ENCODE measurements at places on chromosomes 3 and 15.

DNA sequence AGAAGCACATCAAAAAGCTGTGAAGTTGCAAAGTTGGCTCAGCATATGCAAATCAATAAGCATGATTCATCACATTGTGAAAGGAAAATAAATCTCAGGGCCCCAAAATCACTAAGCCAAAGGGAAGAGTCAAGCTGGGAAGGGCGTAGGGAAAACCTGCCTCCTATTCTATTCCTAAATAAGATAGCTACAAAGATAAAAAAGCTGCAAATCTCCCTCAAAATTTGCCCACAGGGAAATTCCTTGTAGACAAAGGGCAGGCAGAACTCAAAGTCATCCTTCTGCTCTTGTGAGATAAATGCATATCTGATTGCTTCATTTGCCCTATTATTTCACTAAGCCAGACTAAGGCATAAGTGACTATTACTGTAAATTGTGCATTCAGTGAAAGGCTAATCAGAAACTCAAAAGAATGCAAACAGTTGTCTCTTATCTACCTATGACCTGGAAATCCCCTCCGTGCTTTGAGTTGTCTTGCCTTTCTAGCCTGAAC lies 30.5 kb upstream of the CCNL1 start:
- no peak for DNase-seq

DNA sequence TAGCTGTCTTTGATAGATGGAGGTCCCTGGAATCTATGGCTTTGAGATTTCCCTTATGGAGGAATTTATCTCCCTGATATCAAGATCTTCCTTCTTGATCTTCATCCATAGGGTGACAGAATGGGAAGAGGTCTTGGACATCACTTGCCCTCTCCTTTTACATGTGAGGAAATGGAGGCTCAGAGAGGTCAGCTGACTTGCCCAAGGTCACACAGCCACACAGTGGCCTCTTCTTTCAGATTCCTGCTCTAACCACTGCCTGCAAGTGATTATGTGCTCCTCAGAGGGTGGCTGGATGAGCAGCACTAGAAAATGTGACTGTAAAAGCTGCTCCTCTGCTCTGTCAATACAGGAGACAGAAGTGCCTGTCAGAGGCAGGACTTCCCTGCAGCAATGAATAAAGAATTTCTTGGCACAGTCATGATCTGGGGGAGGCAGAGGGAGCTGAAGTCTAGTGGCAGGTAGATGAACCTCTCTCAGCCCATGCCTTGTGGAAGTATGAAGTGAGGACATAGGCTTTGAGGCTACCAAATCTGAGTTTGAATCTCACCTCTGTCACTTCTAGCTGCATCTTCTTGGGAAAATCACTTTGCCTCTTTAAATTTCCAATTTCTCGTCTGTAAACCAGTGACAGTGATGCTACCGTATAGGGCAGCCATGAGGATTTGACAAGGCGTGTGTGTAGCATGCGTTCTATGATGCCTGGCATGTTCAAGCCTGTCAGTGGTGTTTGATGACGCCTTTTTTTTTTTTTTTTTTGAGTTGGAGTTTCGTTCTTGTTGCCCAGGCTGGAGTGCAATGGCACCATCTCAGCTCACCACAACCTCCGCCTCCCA lies 12.0 kb downstream of the SSUH2 start:
- DNase-seq: no peak

DNA sequence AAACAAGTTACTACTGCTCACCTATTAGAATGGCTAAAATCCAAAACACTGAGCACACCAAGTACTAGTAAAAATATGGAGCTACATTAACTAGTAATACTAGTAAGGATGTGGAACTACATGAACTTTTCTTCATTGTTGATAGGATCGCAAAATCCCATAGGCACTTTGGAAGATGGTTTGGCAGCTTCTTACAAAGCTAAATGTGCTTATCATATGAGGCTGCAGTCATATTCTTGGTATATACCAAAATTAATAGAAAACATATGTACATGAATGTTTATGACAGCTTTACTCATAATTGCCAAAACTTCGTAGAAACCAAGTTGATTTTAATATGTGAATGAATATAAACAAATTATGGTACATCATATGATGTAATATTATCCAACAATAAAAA lies 366.8 kb upstream of the KCNMB2 start:
- DNase-seq: no peak

DNA sequence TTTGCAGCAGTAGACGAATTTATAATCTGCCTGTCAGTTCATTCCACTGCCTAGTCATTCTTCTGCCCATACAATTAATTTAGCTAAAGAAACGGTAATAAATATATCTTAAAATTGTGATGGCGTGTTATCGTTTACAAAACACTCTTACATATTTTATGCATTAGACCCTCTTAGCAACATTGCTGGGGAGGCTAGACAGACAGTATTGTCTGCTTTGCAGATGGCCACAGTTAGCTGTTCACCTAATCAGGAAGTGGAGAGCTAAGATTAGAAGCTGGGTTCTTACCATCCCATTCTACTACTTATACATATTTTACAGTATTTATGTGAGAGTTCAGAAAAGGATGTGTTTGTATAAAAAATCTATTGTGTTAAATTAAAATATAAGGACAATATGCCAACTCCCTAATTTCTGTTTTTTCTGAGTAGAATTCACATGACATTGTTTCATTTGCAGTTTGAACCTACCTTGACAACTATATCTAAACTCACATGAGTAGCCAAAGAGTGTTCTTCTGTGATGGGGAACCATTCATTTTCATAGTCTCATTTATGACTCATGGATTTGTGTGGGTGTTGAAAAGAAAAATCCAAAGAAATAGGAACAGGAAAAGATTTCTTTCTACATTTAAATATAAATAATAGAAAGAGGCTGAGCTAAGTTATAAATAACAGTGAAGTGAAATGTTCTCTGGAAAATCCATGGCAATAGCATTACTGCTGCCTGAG lies 41.7 kb upstream of the C3orf80 start:
- no peak for DNase-seq

GRCh38 chr3:109853077-109853731 lies 515.9 kb upstream of the DPPA4 start:
- no peak for DNase-seq

Data from effector memory CD4-positive, alpha-beta T cell (primary cell).